Stimulated activated naive CD4-positive, alpha-beta T cell treated with Interleukin-2 at 50 U/mL for 16 hours (primary cell): ENCODE measurements at places on chromosomes 2 and 18.

DNA sequence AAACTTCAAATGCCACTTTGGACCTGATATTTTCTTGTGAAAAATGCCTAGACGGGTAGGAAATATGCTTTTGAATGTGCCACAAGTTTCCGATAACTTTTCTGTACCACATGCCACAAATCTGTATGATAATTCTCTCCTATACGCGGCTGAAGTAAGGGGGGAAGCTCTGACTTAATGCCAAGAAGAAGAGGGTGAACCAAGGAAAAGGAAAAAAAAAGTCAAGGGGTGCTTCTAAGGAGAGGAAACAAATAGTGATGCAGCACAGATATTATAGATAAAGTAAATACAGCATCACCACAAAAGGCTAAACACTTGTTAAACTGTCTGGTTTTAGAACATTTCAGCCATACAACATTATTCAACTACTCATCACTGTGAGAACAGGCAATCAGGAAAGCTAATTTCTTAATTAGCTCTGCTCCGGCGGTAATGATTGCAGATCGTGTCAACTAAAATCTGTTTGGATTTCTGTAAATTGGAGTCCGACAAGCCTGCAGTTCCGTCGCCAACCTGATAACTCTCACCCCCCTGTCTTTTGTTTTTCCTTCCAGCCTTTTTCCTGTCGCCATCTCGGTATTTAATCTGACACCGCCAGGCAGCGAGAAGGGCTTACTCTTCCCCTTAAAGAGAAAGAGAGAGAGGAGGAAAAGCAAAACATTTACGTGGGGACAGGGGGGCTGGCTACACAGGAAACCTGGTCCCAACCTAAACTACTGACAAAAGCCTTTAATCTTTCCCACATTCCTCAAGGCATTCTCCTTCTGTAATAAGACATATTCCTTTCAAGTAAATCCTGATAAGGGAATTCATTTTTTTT is 67.5 kb downstream of the ZEB2 start:
- no peak for DNase-seq

DNA sequence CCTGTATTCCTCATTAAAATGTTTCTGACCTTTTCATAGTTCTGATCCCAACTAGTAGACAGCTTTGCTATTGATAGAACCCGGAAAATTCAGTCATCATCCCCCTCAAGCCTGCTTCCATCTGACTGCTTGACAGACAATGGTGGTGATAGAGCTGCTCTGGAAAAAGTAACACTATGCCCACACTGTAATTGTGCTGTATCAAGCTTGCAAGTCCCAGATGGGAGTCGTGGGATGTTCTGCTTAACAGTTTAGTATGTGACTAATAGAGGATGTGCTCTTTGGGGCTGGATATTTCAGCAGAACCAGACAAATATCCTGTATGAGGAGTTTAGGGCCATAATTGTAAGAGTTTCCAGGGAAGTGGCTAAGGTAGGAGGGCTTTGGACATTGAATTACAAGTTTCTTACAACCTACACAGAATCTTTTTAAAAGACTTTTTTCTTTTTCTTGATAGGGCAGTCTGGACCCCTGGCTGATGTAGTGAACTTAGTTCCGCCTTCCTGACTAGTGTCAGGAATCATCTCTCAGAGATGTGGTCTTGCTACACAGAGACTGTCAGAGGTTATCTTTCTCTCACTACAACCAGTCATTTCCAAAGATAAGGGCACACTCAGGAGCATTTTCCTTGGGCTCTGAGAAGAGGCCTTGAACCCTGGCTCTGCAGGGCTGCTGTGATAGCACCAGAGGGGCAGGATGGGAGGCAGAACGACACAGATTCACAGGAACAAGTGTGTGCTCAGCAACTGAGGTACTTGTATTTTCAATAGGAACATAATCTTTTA is 158.0 kb upstream of the RBMS1 start:
- no peak for DNase-seq

GRCh38 chr2:237152361-237152760 is 66.7 kb downstream of the COPS8 start:
- DNase-seq: no peak

DNA sequence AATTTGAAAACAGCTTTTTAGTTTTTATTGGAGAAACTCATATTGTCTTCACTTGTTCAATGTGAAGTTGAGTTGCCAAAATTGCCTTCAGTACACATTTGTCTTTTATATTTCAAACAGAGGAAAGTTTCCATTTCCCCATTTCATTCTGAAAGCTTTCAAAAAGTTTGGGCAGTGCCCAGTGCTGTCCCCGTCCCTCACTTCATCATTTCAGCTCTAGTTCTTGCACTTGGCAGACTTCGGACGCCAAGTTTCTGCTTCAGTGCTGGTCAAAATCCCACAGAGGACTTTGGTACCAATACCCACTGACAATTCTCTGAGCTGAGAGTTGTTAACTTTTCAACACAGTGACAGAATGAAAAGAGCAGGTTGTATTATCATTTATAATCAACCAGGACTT is 43.4 kb upstream of the AQP4 start:
- no peak for DNase-seq

GRCh38 chr2:178309541-178309940 is 115.2 kb downstream of the OSBPL6 start:
- DNase-seq: no peak

- DNase-seq: no peak
Observed at GRCh38 chr2:191010887-191011885, 2.8 kb downstream of the STAT1 start.

- no peak for DNase-seq
Observed at GRCh38 chr2:151508519-151508918, 98.8 kb downstream of the RIF1 start.

GRCh38 chr2:28117104-28117596 is 226.6 kb downstream of the BABAM2 start:
- no peak for DNase-seq

DNA sequence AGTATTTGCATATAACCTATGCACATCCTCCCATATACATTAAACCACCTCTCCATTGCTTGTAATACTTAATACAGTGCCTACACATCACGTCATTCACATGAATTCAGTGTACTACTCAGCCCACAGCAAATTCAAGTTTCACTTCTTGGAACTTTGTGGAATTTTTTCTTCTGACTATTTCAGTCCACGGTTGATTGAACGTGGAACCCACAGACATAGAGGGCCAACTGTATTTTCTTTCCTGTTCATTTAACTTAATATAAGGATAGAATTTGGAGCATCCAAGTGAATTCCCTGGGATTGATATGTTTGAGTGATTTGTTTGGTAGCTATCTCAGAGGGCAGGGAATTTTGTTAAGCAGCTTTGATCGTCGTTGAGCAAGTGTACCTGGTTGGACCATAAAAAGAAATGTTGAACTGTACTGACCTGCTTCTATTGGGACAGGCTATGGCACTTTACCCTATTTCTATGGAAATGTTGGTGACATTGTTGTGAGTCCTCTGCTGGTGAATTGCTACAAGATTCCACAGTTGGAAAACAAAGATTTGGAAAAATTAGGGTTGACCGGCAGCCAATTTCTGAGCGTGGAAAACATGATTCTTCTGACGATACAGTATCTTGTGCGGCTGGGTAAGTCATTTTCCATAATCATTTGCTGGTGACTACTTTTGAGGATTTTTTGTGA is 156.6 kb downstream of the ESCO1 start:
- no peak for DNase-seq

DNA sequence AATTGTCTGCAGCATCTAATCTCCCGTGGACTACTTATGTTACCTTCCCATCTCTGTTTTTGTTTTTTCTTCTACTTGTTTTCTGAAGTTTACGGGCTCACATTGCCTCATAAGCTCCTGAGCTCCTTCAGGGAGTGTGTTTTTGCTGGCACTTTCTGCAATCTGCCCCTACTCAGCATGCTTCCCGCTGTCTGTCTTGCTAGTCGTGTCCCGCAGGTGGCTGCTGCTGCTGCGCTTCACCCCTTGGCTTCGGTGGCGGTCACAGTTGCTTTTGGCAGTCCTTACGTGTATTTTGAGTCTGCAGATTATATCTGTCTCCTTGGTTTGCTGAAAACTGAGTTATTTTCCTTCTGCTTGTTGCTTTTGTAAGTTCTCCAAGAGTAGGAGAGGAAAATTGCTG is 37.3 kb downstream of the FER1L5 start:
- no peak for DNase-seq

- DNase-seq: no peak
Observed at GRCh38 chr2:84417453-84418145, 41.5 kb downstream of the SUCLG1 start.

DNA sequence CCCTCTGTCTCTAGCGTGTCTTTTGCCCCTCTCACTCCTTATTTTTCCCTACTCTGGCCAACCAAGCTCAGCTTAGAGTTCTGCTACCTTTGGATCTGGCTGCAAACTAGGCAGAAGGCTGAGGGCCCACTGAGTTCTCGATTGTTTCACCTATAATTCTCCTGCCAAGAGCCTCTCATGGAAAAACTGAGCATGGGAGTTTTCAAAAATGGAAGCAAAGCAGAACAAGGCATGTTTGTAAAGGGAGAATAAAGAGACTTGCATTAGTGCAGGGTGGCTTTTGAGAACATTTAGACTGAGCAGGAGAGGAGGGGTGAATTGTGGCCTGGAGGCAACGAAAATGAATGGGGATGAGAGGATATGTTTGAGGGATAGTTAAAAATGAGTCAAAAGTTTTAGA is 45.9 kb downstream of the FSHR start:
- DNase-seq: no peak

- DNase-seq: no peak
Observed at GRCh38 chr2:503288-503999, 173.8 kb downstream of the TMEM18 start.

DNA sequence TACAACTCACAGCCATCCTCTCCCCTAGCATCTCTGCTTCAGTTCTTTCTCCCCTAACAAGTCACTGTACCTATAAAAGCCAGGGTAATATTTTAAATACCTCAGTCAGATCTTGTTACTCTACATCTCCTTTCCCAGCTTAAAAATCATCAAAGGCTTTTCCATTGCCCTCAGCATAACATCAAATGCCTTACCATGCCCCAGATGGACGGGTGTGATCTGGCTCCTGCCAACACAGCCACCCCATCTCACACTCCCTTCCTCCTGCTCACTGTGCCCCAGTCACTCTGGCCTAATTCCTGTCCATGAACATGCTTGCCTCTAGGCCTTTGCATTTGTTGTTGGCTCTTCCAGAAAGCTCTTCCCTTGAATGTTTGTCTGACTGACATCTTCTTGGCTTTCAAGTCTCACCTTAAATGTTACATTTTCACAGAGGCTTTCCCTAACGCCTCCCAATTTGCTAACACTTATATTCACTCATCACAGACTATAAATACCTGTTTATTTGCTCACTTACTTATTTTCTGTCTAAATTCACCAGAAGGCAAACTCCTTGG is 640.9 kb downstream of the NYAP2 start:
- no peak for DNase-seq

DNA sequence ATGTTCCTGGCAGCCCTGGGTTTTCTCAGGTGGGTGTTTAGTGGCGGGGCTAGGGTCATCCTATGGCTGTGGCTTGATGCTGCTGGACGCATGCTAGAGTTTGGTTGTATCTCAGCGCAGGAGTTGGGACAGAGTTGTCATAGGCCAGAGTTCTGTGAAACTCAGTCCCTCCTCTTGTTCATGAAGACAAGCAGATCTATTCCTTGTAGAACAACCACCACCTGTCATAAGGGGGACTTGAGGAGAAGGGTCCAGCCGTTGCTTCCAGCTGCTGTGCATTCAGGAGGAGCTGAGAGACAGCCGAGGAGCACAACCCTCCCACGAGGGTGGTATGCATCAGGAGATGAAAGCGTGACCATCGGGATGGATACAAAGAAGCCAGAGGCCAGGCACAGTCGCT is 26.4 kb downstream of the DCDC2C start:
- no peak for DNase-seq

- peak; percentile 37 for DNase-seq
Observed at GRCh38 chr2:8684878-8685696, 3.2 kb downstream of the ID2 start.

DNA sequence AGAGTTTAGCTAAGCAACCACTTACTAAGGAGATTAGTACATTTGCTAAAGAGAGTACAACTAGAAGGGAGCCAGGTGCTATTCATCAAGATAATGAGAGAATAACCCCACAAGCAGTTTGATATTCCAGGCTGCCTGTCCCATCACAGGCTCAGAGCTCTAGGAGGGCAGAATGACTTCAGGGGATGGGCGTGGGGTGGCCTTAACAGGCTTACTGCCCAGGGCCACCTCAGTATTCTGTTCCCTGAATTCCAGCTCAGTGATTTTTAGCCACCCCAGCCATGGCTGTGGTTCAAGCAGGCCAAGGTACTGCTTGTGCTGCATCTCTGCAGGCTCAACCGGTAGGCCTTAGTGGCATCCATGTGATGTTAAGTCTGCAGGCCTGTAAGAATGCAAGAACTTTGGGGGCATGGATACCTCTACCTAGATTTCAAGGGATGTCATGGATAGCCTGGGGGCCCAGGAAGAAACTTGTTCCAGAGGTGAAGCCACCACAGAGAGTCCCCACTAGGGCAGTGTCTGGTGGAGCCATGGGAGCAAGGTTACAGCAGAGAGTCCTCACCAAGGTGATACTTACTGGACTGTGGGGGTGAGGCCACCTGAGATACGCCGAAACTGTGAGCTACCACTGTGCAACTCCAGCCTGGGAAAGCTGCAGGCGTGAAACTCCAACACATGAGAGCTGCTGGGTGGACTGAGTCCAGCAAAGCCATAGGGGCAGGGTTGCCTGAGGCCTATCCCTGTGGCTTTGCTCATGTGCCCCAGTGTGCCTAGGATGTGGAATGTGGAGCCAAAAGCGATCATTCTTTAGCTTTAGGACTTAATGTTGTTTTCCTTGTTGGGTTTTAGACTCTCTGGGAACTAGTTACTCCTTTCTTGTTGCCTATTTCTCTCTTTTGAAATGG is 107.7 kb downstream of the EHBP1 start:
- no peak for DNase-seq

DNA sequence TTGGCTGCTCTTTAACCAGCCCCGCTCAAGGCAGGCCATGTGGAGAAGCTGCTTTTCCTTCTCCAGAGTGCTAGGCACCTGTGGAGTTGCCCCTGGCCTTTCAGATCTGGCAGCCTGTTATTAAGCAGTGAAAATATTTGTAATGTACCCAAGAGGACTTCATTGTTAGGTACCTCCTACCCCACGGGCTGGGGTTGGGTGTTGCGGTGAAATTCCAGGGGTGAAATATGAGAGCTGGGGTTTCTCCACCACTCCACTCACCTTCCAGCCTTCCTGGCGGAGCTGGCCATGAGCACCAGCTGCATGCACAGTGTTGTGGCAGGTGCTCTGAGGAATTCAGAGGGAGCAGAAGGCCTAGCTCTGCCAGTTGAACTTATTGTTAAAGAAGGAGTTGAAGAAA is 39.1 kb downstream of the NTSR2 start:
- DNase-seq: no peak
